ENCODE measurements at places on chromosomes 1 and 21.

GRCh38 chr1:98388441-98388840 lies 273.1 kb upstream of the SNX7 start:
- DNase-seq: no peak
- H3K27ac ChIP-seq: no peak overlapping the region
- H3K36me3 ChIP-seq: no peaks in the 10 kb centered on the region
- H3K27me3 ChIP-seq: no peaks in the 10 kb centered on the region

GRCh38 chr1:169363046-169363730 lies 4.4 kb downstream of the NME7 start:
- H3K27ac ChIP-seq: no peak overlapping the region
- H3K4me3 ChIP-seq: no peak overlapping the region
- H3K27me3 ChIP-seq: no peaks in the 10 kb centered on the region

DNA sequence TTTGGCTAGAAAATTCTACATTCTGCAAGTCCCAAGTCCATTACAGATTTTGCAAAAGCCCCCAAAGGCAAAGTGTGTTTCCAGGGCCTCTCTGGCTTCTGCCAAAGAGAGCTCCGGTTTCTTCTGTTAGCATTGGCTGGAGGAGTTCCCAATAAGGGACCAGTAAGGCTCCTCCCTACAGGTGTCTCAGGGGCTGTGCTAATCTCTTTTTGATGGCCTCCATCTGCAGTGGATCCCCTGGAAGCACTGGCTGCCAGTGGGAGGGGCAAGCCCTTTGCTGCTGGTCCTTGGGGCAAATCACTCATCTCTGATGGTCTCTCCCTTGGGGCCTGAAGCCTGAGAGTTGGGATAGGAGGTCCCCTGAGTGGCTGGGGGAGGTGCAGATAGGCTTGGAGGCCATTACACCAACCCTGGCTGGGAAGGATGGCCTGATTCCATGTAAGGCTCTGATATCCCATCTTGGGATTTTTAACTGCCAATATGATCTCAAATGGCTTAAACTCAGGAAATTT lies 89.1 kb upstream of the USP24 start:
- H3K27ac ChIP-seq: no peak overlapping the region
- H3K36me3 ChIP-seq: no peaks in the 10 kb centered on the region
- H3K4me1 ChIP-seq: no peaks in the 10 kb centered on the region
- no peak overlapping the region for H3K4me3 ChIP-seq
- DNase-seq: peak; percentile 46

DNA sequence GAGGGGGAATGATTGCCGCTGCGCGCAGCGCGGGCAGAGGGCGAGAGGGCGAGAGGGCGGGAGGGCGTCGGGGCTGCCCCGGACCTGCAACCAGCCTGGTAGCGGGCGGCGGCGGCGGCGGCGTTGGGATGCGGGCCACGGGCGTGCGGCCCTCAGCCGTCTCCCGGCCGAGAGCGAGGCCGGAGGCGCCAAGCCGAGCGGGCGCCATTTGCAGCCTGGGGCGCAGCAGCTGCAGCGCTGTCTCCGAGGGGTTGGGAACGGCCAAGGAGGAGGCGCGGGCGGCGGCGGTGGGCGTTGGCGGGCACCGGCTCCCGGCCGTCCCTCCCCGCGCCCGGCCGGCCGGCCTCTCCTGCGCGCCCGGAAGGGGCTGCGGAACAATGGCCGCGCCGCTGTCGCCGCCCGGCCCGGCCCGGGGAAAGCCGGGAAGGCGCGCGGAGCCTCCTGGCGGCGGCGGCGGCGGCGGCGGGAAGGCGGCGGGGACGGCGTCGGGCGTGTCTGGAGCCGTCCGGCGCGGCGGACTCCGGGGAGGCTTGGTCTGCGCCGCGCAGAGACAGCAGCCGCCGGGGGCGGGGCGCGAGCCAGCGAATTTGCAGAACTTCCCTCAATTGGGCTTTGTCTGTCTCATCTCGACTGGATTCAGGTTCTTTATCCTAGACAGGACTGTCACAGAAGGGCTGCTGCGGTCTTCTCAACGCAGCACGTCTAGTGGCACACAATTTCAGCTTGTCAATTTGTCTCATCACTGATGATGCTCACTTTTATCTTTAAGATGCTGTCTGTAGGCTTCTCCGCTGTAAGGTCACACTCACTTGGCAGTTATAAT lies 35.7 kb downstream of the ZBTB8B start:
- H3K4me1 ChIP-seq: peaks cover 2% of the 10 kb centered on the region
- no peaks in the 10 kb centered on the region for H3K36me3 ChIP-seq
- no peaks in the 10 kb centered on the region for H3K27me3 ChIP-seq
- H3K4me3 ChIP-seq: peak overlapping the region; percentile 70

DNA sequence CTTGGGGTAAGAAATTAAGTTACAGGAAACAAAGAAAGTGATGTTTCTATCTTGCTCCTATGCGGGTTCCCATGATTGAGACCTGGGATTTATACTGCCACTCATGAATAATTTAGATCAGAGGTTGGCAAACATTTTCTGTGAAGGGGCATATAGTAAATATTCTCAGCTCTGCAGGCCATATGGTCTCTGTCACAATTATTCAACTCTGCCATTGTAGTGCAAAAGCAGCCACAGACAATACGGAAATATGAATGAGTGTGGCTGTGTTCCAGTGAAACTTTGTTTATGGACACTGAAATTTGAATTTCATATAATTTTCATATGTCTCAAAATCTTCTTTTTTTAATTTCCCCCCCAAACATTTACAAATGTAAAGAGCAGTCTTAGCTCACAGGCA lies 127.2 kb downstream of the FOXD2 start:
- no peak overlapping the region for H3K27ac ChIP-seq
- H3K27me3 ChIP-seq: no peaks in the 10 kb centered on the region
- DNase-seq: no peak
- no peaks in the 10 kb centered on the region for H3K36me3 ChIP-seq
- H3K4me3 ChIP-seq: no peak overlapping the region

DNA sequence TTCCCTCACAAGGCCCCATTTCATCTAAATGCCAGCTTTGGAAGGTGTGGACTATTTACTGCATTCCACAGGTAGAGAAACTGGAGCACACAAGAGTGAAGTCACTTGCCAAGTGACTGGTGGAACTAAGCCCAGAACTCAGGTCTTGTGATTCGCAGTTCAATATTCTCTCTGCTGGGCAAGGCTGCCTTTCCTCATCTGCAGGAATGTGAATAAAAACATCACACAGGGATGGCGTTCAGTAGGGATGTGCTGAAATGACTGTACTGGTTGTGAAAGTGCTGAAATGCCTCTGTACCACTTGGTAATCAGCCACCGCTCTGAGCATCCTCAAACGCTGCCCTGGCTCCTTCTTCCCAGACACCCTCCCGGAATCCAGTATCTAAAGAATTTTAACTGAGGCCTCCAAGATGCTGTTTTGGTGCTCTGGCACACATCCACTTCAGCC lies 145.6 kb downstream of the HIVEP3 start:
- DNase-seq: no peak
- H3K27me3 ChIP-seq: no peaks in the 10 kb centered on the region
- H3K4me3 ChIP-seq: no peak overlapping the region
- H3K27ac ChIP-seq: no peak overlapping the region
- no peaks in the 10 kb centered on the region for H3K4me1 ChIP-seq
- H3K36me3 ChIP-seq: no peaks in the 10 kb centered on the region

- no peaks in the 10 kb centered on the region for H3K36me3 ChIP-seq
- peak overlapping the region; percentile 89 for H3K27ac ChIP-seq
- peaks cover 6% of the 10 kb centered on the region for H3K4me1 ChIP-seq
- H3K4me3 ChIP-seq: no peak overlapping the region
Measured at GRCh38 chr1:85460555-85461088, 4.3 kb downstream of the DDAH1 start.

GRCh38 chr21:29300807-29301138 lies 2.1 kb downstream of the BACH1 start:
- peak overlapping the region; percentile 26 for H3K27ac ChIP-seq
- H3K4me1 ChIP-seq: peaks cover 33% of the 10 kb centered on the region
- DNase-seq: no peak
- peak overlapping the region; percentile 85 for H3K4me3 ChIP-seq
- H3K27me3 ChIP-seq: no peaks in the 10 kb centered on the region

DNA sequence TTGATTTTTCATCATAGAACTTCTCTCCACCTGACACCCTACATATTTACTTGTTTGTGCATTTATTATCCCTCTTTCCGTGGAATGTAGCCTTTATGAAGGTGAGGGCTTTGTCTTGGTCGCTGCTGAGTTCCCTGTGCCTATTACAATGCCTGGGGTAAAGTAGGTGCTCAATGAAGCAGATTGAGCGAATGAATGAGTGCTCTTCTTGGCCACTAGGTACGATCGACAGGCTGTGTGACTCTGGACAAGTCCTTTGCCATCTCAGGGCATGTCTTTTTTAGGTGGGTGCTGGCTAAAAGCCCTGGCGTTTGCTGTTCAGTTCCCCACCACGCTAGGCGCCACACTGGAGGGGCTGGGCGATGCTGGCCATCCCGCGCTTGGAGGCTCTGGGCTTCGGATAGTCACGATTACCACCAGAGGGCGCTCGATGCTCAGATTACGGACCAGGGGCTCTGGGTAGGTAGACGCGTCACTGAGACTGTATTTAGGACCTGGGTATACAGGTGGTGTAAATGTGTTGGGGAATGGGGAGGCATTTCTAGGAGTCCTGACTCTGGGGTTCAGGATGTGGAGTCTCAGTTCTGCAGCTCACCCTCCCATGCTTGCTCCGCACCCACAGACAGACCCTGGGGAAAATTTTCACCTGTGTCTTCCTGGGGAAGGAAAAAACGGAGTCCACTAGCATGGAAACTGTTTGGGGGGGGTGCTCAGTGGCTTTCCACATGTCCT lies 71.0 kb upstream of the CSF3R start:
- no peaks in the 10 kb centered on the region for H3K36me3 ChIP-seq
- H3K4me3 ChIP-seq: no peak overlapping the region
- H3K4me1 ChIP-seq: no peaks in the 10 kb centered on the region
- peak; percentile 80 for DNase-seq

GRCh38 chr1:48741380-48741779 lies 35.3 kb downstream of the BEND5 start:
- H3K27ac ChIP-seq: no peak overlapping the region
- no peaks in the 10 kb centered on the region for H3K4me1 ChIP-seq
- DNase-seq: no peak
- no peaks in the 10 kb centered on the region for H3K27me3 ChIP-seq
- no peak overlapping the region for H3K4me3 ChIP-seq

DNA sequence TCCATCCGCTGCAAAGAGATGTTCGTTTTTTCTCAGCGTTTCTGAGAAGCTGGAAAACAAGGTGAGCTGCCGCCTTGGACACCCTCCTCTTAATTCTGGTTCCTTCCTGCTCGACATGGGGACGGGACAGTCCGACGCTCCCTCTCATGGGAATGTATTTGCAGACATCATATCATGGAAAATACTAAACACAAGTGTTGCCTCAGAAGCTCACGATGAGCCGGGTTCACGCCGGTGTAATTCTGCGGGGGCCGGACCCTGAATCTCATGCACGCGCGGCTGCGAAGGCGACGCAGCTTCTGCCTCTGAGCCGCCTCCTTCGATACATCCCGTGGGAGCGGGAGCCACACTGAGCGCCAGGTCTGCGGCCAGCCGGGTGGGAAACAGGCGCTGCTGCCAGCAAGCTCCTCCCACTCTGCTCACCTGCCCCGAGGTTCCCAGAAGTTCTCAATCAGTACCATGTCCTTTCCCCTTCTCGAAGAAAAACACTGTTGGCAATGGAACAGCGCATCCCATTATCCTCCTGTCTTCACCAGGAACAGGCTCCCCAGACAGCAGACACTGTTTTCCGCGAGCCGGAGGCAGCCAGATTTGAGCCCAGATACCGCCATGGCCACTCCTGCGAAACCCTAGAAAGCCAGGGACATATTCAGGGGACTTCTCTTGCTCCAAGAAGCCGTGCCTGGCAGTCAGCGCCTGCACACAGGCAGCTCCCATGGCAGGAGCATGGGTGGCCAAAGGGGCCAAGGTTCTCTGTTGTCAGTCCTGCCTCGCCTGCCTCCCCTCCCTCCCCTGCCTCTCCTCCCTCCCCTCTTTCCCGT lies 98.0 kb downstream of the WDR4 start:
- no peaks in the 10 kb centered on the region for H3K27me3 ChIP-seq
- H3K4me3 ChIP-seq: peak overlapping the region; percentile 51
- peak; percentile 74 for DNase-seq
- H3K36me3 ChIP-seq: no peaks in the 10 kb centered on the region

DNA sequence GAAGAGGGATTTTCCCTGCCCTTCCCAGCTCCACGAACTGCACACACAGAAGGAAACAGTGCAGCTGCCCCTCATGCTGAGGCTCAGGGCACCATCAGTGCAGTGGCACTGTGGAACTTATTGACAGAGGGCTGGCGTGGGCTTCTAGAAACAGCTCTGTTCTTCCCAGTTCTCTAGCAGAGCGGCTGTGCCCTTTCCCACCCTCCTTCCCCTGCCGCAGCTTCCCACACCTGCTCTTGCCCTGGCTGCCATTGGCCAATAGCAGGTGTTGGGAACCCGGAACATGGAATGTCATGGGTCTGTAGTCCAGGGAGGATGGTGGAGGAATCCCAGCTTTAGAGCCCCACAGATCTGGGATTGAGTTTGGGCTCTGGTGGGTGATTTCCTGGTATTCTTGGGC lies 343.8 kb downstream of the RPS6KC1 start:
- H3K36me3 ChIP-seq: no peaks in the 10 kb centered on the region
- H3K4me1 ChIP-seq: no peaks in the 10 kb centered on the region
- DNase-seq: no peak
- H3K4me3 ChIP-seq: no peak overlapping the region
- H3K27me3 ChIP-seq: no peaks in the 10 kb centered on the region

- peak overlapping the region; percentile 84 for H3K27ac ChIP-seq
- no peaks in the 10 kb centered on the region for H3K27me3 ChIP-seq
- DNase-seq: no peak
Measured at GRCh38 chr1:234953655-234954405, 174.8 kb downstream of the TOMM20 start.

DNA sequence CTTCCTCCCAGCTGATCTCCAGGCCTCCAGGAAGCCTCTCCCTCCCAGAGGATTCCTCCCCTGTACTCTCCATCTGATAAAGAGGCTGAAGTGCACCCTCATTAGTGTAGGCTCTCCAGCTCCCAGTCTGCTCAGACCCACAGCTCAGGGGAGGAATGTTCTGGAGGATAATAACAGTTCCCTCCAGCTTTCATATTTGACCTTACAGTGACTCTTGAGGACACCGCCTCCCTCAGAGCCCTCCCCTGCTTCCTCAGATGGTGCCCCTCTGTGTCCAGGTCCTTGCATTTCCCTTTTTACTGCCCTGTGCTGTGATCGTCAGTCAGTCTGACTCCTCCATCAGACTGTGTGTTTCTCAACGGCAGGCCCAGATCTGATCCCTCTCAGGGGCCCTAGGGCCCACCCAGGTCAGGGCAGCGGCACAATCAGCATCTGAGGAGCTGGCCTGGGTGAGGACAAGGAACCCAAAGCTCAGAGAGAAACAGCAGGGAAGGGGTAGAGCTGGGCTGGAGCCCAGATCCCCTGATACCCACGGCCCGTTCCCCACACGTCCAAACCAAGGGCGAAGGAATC lies 1.1 kb upstream of the SHISAL2A start:
- peaks cover 6% of the 10 kb centered on the region for H3K27me3 ChIP-seq
- H3K4me1 ChIP-seq: no peaks in the 10 kb centered on the region
- no peak for DNase-seq
- H3K36me3 ChIP-seq: no peaks in the 10 kb centered on the region
- no peak overlapping the region for H3K4me3 ChIP-seq

Data from kidney (tissue), 22 donors.